ENCODE measurements at places on chromosomes 2 and 18.

DNA sequence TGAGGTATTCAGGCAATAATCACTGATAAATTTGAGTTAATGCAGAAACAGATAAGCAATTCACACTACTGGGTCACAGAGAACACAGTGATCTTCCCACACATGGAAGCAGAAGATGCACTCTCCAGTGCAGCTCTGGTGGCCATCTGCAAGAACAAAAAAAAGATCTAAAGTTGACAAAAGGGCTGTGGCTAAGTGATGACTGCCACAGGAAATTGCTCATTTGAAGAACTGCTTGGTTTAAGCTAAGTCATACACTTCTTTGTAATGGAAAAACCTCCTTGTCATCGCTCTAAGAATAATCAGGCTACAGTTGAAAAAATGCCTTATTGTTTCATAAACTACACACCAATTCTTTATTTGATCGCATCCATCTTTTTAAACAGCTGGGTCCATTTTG is 115.1 kb downstream of the DTNB start:
- no peak for DNase-seq

DNA sequence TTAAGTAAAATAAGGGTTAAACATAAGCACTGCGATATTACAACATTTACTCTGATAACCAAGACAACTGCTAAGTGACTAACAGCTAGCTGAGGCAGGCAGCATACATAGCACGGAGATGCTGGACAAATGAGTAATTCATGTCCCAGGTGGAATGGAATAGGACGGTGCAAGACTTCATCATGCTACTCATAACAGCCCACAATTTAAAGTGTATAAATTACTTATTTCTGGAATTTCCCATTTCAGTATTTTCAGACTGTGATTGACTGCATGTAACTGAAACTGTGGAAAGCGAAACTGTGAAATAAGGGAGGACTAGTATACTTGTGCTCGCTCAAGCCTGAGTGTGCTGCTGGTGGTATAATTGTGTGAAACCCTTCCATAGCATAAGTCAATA is 12.9 kb downstream of the IER3IP1 start:
- no peak for DNase-seq

GRCh38 chr2:102094917-102095316 is 47.6 kb upstream of the IL1R1 start:
- no peak for DNase-seq

DNA sequence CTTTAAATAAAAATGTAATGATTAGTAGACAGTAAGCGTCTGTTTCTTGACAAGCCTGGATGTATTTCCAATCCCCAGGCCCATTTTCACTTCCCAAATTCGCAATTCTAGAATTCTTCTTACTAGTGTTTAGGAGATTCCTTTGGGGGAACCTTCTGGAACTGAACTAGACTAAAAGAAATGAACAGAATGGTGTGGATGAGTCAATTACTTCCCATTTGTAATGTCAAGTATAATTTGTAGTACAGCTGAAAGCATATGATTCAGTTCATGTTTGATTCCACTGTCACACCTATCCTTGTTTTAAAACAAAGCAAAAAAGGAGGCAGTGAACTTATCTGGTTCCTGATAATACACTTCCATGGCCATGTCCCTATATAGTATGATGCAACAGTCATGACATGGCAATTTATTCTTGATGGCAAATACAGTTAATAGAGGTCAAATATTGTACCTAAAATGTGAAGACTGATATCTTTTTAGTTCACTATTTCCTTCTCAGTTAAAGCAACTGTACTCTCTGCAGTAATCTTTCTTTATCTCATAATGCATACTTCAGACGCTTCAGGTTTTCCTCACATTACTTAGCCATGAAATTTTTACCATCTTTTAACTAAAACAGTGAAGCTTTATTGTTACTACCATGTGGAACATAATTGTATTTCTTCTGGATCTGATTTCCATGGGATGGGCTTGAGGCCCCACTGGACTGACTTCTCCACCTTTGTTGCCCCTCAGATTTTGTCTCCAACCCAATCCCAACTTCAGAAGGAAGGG is 2.0 kb downstream of the IDH1 start:
- DNase-seq, result no peak

DNA sequence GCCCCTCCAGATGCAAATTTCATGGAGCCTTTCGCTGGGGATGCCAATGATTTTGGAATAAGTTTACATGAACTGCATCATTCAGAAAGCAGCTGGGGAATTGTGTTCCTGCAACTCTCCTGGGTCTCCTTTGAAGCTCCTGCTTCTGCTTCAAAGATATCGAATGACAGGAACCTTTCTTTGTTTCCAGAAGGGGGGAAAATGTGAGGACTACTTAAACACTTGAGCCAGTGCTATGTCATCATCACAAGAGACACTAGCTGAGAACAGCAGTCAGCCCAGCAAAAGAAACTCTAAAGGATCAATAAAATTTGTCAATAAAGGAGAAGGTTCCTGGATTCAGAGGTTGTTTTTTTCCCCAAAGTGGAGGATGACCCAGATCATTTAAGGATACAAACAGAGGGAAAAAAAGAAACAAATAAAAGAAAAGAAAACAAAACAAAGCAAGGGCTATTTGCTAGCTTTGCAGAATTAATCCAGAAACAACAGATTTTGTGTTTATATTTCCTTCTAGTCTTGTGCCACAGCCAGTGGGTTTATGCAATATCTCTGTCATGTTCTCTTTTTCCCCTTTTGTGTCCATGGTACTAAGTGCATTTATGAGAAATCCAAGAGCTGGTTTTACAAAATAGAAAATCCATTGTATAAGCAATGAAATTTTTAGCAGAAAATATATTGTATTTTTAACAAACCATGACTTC is 463.7 kb downstream of the CDH2 start:
- no peak for DNase-seq

- DNase-seq, result no peak
These were observed 13.5 kb upstream of the DOK6 start for GRCh38 chr18:69387186-69387585.

GRCh38 chr2:19474128-19474527 is 115.7 kb upstream of the OSR1 start:
- DNase-seq, result peak; percentile 45

DNA sequence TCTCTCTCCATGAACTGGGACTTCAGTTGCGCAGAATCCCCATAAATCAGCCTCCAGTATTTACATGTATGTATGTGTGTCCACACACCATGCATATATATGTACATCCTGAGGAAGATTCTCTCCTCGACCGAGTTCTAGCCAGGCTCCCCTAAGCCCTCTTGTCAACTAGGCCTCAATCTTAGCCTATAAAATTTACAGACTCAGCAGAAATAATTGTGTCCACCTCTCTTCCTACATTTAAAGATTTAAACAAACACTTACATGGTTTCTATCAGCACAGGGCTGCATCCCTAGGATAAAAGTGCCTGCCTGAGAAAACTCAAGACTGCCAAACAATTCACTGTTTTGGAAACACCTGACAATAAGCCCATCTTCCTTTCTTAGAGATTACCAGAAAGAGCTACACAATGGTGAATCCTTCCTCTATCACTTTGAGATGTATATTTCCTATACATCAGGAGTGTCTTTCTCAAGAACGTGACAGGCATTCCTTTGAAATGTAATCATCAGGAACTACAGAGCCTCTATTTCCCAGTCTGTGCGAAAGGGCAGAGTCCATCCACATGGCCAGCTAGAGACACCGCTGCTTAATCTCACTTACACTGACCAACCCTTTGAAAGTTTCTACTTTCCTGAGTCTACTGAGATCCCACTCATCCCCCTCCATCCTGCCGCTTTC is 39.5 kb downstream of the ZNF519 start:
- DNase-seq, result no peak

- no peak for DNase-seq
These were observed 47.9 kb downstream of the MEMO1 start for GRCh38 chr2:31962757-31963361.

DNA sequence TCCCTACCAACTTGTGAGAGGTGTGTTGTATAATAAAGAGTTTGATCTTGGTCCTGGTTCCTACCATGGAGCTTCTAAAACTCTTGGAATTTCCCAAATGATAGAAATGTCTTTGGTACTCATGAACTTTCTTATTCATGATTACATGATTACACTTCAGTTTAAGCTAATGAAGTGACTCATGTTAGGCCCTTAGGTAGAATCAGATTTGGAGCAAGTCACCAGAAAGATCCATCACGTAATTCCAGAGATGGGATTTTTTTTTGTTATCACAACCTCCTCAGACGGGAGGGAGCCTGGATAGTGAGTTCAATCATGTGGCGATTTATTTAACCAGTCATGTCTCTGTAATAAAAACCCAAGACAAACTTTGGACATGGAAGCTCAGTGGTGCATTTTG is 1287.6 kb upstream of the ZEB2 start:
- DNase-seq, result no peak

DNA sequence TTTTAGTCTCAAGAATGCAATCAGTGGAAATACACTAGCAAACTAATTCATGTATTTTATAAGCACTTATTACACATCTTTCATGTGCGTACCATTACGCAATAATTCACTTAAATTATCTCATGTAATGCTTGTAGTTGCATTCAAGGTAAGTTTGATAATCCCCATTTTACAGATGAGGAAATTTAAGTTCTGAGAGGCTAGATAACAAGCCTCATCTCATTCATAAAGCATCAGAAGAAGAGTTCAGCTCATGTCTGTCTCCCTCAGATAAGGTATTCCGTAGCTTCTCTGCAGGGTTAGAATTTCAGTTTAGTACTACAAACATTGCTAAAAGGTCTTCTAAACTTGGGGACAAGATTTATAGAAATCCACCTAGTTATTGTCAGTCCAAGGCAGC is 47.8 kb downstream of the HNMT start:
- DNase-seq, result no peak

DNA sequence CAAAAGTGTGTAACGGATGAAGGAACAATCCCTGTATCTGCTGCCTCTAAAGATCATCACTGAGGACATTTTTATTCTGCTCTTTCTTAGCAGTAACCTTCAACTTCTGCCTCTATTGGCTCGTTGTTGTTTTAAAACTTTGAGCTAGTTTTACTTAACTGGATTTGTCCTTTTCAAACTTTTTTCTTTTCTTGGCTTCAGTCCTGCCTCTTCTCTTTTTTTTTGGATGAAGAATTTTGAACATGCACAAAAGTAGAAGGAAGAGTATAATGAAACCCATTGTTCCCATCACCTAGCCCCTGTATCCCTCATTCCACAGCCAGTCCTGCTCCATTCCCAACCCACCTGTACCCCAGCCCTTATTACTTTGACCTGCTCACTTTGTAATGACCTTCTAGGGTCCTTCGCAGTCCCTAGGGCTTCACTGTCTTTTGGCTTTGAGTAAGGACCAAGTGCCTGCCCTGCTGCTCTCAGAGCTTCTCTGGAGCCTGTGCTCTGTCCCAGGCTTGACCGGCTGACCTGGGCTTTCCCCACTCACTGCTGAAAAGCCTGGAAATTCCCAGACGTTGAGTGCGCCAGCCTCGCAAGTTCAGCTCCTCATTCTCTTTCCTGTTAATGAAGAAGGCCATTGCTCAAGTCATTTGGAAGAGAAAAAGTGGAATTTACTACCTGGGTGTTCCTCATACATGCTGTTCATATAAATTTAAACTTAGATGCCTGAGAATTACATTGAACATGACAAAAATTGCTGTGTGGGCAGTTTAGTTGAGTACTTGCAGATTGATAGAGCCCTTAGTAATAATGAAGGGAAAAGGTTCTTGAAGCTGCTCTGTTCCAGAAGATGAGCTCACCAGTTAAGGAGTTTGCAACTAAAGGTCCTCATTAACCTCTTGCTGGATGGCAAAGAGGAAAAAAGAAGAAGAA is 149.3 kb upstream of the ALPP start:
- no peak for DNase-seq

DNA sequence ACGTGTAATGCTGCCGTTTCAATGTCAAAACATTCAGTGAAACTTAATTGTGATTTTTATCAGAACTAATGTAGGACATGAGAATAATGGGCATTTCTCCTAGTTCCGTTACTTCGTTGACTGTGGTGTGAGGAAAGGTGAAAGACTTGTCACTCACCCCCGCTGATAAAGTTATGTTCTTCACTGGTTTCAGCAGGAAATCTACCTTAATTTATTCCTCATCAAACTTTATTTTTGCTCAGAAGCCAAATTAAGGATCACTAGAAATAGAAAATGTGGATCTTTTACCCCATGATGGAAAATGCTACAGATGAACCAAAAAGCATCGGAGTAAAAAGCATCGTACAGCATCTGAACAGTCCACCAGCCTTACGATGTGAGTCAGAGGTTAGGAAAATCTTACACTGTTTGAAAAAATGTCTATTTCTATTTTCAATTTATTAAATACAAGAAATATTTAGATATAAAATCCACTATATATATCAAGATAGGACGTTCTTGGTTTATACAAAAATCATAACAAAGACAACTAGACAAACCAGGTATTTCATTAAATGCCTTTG is 1.0 kb upstream of the ROCK1 start:
- DNase-seq, result no peak

GRCh38 chr2:227339098-227339599 is 14.1 kb downstream of the MFF start:
- no peak for DNase-seq

- no peak for DNase-seq
These were observed 76.5 kb downstream of the HNRNPLL start for GRCh38 chr2:38526195-38526594.

- no peak for DNase-seq
These were observed 142.7 kb downstream of the ACKR3 start for GRCh38 chr2:236712304-236712703.

- no peak for DNase-seq
These were observed 238.3 kb upstream of the TRIB2 start for GRCh38 chr2:12478151-12479064.

- DNase-seq, result no peak
These were observed 90.2 kb upstream of the SCG2 start for GRCh38 chr2:223692191-223692947.

GRCh38 chr2:102002228-102002627 is 10.5 kb downstream of the IL1R2 start:
- DNase-seq, result no peak

DNA sequence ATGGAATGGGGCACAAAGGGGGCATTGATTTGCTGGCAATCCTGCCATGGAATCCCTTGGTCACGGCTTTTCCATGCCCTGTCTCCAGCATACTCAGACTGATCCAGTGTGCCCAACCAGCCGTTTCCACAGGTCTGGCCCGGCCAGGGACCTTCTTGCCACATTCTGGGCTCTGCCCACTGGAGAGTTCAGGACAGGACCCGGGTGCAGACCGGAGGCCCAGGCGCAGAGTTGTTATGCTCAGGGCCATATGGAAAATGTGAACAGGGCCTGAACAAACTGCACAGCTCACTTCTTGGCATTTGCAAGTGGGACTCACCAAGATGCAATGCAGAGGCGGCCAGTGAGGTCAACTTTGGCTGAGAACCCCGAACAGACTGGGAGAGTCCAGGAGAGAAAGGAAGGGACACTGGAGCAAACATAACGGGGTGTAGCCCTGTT is 15.6 kb upstream of the ASAP2 start:
- DNase-seq, result no peak

DNA sequence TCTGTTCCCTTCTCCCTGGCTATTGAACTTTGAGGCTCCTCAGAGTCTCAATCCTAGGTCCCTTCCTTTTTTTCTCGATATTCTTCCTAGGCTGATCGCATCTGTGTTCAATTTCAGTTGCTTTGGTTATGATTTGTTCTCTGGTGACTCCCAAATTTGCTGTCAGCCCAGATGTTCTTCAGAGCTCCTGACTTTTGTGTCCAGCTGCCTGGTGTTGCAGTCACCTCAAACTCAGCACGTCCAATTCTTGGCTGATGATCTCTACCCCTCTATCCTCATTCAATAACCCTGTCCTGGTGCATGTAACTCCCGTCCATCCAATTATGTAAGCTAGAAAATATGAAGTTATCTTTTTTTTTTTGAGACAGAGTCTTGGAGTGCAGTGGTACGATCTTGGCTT is 31.4 kb downstream of the DIS3L2 start:
- no peak for DNase-seq

Measured in T-helper 9 cell (primary cell).